Activated effector memory CD4-positive, alpha-beta T cell treated with anti-CD3 and anti-CD28 coated beads, Interleukin-2, amount 50 U/mL, for 16 hours (primary cell): ENCODE measurements at places on chromosomes 1 and 21.

DNA sequence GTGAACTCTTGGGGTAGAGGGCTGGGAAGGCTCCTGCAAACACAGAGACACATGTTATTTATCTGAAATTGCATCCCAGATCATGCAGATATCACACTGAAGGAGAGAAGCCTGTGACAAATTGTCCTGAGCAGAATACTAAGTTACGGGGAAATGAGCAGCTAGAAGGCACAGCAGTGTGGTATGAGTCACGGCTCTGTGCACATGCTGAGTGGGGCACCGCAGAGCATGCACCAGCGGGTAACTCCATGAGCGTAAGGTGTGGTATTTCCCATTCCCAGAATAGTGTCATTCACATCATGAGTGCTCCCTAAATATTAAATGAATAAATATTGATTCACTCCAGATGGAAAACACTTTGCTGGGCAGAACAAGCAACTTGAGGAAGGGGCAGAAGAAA, 21.3 kb upstream of the FCRL2 start:
- no peak for DNase-seq

- DNase-seq, result no peak
Measured at GRCh38 chr1:26923711-26924110, 2.2 kb downstream of the NUDC start.

- no peak for DNase-seq
Measured at GRCh38 chr21:26043891-26044290, 126.7 kb downstream of the APP start.

- DNase-seq, result no peak
Measured at GRCh38 chr21:35924714-35925301, 135.5 kb downstream of the SETD4 start.
